NCI-H187 treated with DMSO at 0.1 percent for 48 hours (cell line): ENCODE measurements at places on chromosomes 11 and 22.

- DNase-seq, result no peak
Observed at GRCh38 chr11:33864479-33864878, 27.4 kb downstream of the LMO2 start.

DNA sequence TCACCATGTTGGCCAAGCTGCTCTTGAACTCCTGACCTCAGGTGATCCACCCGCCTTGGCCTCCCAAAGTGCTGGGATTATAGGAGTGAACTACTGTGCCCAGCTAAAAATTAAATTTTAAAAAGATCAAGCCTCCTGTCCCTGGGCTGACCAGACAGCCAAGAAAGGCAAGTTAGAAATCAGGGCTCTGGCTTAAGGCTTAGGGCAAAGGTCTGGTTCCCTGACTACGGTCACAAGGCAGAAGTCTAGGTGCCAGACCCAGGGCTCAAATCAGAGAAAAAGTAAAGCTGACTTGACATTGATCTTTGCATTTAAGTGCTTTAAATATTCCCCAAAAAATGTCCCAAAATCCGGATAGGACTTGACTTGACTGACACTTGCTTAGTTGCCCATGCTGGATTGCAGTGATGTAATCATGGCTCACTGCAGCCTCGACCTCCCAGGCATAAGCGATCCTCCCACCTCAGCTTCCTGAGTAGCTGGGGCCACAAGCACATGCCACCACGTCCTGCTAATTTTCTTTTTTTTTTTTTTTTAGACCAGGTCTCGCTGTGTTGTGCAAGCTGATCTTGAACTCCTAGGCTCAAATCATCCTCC, 17.3 kb upstream of the CRKL start:
- DNase-seq, result no peak

- no peak for DNase-seq
Observed at GRCh38 chr22:18952022-18952421, 15.9 kb upstream of the PRODH start.

GRCh38 chr11:11971906-11972547, 36.4 kb downstream of the DKK3 start:
- DNase-seq, result no peak

DNA sequence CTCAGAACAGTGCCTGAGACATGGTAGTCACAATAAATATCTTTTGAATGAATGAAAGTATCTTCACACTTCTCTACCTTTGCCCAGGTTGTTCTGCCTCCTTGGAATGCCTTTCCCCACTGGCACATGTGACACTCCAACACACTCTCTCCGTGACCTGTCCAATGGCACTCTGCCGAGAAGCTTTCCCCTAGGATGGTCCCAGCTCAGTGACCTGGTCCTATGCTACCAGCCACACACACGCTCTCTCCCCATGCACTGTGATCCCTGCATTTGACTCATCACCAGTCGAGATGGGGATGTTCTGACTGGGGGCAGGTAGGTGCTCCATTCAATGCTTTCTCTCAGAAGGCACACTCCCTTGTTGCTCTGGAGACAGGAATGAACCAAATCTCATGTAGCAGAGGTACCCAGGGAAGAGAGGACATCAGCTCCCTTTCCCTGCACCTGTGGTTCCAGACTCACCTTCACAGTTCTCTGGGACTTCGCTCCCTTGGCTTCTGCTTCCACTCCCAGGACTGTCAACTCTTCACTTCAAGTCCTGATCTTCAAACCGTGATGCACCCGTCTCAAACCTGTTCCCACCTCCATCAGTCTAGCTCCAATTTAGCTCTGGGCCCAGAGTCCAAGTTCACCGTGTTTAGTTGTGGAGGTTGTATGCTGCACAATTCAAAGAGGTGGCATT, 30.7 kb upstream of the LMO1 start:
- no peak for DNase-seq

DNA sequence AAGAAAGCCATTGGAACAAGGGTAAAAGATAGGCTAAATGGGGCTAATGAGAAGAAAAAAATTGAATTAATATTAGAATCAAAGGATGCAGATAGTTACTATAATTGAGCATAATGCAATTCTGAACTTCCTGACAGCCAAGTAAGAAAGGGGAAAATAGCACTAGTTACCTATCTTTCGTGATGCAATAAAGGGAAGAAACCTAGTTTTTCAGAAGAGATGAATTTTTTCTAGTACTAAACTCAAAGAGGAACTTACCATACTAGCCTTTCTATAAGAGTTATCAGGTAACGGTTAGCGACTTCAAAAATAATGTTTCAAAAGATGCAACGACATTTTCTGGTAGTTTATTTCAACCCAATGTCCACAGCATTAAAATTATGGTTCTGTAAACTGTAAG, 8.8 kb upstream of the WT1 start:
- DNase-seq, result no peak

DNA sequence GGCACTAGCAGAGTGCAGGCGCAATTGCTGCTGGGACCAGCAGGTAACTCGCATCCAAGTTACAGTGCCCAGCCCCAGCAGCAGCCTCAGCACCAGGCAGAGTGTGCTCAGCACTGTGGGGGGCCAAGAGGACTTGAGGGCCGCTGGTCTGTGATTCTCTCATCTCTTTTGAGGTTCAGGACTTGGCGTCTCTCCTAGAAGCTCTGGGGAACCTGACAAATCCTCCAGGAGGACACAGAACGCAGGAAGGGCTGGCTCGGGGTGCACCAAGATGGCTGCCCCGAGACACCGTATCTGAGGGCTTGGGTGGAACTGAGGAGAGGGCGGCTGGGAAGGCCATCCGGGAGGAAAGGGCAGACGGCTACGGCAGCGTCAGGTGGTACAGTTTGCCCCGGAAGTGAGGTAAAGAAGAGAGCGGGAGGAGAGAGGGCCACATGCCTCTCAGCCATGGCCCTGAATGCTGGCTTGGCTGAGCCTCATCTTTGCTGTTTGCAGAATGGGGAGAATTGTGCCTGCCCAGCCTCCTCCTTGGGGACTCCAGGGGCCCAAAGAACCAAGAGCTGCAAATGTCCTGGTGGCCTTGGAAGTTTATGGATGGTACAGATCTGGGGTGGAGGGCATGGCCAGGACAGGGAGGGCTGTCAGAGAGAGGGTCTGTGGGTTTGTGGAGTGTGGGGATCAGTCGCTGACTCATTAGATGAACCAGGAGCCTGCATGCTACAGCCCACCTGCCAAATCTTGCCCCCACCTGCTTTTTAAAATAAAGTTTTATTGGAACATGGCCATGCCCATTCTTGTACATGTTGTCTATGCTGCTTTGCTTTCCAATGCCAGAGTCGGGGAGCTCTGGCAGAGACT, 78.0 kb downstream of the MYEOV start:
- DNase-seq, result no peak

DNA sequence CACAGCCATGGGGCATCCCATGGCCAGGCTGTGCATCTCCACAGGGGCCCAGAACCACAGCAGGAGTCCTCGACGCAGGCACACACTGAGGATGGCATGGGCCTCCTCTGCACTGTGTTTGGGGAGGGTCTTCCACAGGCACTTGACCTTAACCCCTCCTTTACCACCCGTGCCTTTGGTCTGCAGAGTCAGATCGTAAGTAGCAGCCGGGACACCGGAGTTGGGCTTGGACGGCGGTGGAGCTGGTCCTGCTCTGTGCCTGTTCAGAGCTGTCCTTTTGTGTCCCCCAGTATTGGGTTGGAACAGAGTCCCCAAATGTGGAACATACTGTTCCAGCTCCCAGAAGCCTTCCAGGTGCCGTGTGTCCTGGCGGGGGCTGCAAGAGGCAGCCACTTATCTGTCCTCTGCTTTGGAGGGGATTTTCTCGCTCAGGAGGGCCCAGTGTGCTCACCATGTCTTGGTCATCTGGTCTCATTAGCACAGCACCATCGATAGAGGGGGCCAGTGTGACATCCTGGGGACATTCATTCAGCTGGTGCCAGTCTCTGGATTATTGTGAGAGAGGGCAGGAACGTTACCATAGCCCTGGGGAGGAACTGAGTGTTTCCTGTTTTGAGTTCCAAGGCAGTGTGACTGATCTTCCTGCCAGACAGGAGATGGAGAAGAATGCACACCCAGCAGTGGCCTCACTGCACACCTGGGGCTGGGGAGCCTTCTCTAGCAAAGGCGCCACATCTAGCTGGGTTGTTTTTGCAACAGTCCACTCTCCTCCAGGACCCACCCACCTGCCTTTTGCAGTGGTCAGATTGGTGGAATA, 12.4 kb downstream of the CRELD2 start:
- no peak for DNase-seq

GRCh38 chr11:92246630-92247029, 22.0 kb downstream of the FAT3 start:
- DNase-seq, result no peak

DNA sequence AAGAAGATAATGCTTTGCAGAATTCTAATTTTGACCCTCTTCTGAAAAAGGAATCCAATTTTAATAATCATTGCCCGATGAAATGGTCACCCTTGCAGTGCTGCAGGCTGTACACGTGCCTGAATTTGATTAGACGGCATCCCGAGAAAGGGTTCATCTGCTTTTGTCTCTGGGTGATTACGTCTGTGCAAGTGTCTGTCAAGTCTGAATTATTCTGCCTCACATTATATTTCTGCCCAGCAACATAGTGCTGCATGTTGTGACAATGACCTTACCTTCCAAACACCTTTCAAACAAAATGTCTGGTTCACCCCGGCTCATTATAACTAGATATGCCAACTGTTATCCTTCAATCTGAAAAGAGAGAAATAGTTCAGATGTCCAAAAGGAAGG, 164.1 kb downstream of the MAML2 start:
- DNase-seq, result no peak

DNA sequence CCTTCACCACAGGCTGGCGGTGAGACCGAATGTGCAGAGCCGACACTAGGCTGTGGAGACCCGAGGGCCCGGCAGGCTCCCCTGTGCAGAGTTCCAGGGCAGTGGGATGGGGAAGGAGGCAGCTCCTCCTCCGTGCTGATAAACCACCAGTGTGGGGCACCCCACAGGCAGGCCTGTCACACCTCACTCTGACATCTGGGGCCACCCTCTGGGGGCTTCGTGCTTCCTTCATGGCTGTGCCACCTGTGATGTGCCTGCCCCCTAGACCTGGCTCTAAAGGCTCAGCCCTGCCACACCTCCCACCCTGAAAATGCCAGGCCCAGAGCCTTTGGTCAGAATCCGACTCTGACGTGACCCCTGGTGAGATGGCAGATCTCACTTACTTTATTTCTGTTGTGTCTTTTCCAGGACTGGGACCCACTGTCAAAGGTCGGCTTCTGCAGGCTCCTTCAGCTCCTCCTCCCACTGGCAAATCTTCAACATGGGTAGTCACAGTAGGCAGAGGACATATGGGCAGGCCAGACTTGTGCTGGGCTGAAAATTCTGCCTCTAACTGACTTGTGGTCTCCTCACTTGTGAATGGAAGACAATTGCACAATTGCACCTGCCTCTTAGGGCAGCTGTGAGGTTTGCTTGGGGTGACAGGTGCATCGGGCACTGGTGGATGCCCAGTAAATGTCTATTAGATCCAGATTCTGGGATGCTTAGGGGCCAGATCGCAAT, 46.2 kb upstream of the TSKU start:
- no peak for DNase-seq

- no peak for DNase-seq
Observed at GRCh38 chr11:69529001-69529400, 47.5 kb downstream of the LINC01488 start.

GRCh38 chr11:107370390-107370789, 87.2 kb downstream of the CWF19L2 start:
- DNase-seq, result no peak

- no peak for DNase-seq
Observed at GRCh38 chr22:17237038-17237668, 17.9 kb upstream of the ADA2 start.
